ENCODE measurements at places on chromosomes 1 and 21. TPM values are rescaled to one million over a fixed set of nuclear protein-coding genes. Genes with fewer than 3 reads are reported as not detected.
A peak's percentile ranks its signal among the peaks of the same experiment; 100 is the strongest.

DNA sequence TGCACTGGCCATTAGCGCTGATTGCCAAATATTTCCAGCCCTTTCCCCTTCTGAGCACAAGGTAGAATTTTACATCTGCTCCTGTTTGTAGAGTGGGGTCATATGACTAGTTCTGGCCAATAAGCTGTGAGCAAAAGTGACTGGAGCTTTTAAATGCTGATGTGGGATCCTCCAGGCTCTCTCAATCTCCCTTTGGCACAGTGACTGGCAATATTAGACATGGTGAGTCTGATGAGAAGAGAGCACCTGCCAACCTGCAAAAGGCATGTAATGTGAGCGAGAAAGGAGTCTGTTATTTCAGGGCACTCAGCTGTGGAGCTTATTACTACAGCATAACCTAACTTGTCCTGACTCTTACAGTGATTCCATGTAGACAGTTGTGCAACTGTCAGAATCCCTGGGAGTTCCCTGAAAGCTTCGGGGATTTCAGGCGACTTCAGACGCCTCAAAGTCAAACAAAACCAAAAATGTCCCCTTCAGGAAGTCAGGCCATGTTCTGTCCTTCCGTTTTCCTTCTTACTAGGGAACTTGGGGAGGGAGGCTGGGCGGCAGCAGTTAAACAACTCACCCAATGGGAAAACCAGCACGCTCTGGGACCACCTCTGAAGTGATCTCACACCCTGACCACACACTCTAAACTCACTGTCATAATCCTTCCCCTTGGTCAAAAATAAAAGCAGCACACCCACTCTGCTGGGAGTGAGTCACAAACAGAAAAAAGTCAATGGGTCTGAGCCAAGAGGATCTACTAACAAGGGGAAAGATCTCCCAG lies 3.6 kb upstream of the RASSF5 start:
- H3K27ac ChIP-seq, result peak overlapping the region; percentile 66
- no peaks in the 10 kb centered on the region for H3K27me3 ChIP-seq
- no peak for DNase-seq

GRCh38 chr1:204920967-204921366 lies 50.3 kb downstream of the NFASC start:
- H3K4me1 ChIP-seq, result peaks cover under 1% of the 10 kb centered on the region
- DNase-seq, result no peak
- no peaks in the 10 kb centered on the region for H3K36me3 ChIP-seq
- no peak overlapping the region for H3K27ac ChIP-seq

GRCh38 chr21:26948194-26948593 lies 18.7 kb downstream of the ADAMTS5 start:
- no peak overlapping the region for H3K4me3 ChIP-seq
- H3K36me3 ChIP-seq, result no peaks in the 10 kb centered on the region
- H3K27ac ChIP-seq, result no peak overlapping the region
- H3K27me3 ChIP-seq, result no peaks in the 10 kb centered on the region
- DNase-seq, result no peak

FGR gene
- total RNA-seq, result 7.6 TPM

LCE1A gene
- 502 TPM for total RNA-seq

GRCh38 chr1:11176081-11176706 lies 13.0 kb upstream of the ANGPTL7 start:
- no peaks in the 10 kb centered on the region for H3K27me3 ChIP-seq
- H3K4me1 ChIP-seq, result no peaks in the 10 kb centered on the region
- DNase-seq, result no peak
- peaks cover 10% of the 10 kb centered on the region for H3K36me3 ChIP-seq
- no peak overlapping the region for H3K27ac ChIP-seq

PTGFR gene
- total RNA-seq, result 3.3 TPM

CRYAA gene
- not detected for total RNA-seq

FAM78B gene
- total RNA-seq, result 1.9 TPM

- no peaks in the 10 kb centered on the region for H3K36me3 ChIP-seq
- H3K27ac ChIP-seq, result no peak overlapping the region
- H3K4me1 ChIP-seq, result peaks cover 50% of the 10 kb centered on the region
- no peaks in the 10 kb centered on the region for H3K27me3 ChIP-seq
- no peak for DNase-seq
Observed at GRCh38 chr1:23524163-23524562, 6.9 kb downstream of the E2F2 start.

GRCh38 chr1:161681879-161682278 lies 18.9 kb downstream of the FCGR2B start:
- H3K4me1 ChIP-seq, result no peaks in the 10 kb centered on the region
- no peaks in the 10 kb centered on the region for H3K36me3 ChIP-seq
- no peak overlapping the region for H3K27ac ChIP-seq
- no peak overlapping the region for H3K4me3 ChIP-seq
- DNase-seq, result no peak

DNA sequence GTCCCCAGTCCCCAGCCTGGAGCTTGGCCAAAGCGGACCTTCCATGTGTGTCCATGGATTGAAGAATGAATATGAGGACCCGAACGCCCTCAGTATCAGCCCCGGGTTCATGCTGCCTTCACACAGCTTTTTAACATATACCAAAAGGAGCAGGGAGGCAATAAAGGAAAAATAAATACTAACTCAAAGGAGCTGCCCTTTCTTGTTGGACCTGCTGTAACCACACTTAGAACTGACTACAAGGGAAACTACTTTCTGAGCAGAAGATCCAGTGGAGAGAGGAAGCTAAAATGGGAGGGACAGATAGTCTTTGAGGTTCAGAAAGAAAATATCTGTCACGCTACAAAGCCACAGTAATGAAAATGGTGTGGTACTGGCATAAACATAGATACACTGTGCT lies 48.6 kb downstream of the CNN3 start:
- H3K4me3 ChIP-seq, result no peak overlapping the region
- peaks cover 29% of the 10 kb centered on the region for H3K4me1 ChIP-seq
- no peak overlapping the region for H3K27ac ChIP-seq
- H3K36me3 ChIP-seq, result no peaks in the 10 kb centered on the region
